ENCODE measurements at places on chromosomes 16 and 17.
A peak's percentile ranks its signal among the peaks of the same experiment; 100 is the strongest.

DNA sequence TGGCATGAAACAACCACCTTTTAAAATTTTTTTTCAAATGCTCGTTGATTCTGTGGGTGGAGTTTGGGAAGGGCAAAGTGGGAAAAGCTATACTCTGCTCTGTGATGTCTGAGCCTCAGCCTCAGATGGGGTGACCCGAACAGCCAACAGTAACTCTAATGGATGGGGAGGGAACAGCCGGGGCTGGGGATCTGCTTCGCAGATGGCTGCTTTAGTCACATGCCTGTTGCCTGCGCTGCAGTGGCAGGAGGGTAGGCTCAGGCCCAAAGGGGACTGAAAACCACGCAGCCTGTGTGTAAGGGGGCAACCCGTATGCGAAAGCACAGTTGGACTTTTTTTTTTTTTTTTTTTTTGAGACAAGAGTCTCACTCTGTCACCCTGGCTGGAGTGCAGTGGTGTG lies 14.9 kb upstream of the MAPK3 start:
- no peak for DNase-seq

DNA sequence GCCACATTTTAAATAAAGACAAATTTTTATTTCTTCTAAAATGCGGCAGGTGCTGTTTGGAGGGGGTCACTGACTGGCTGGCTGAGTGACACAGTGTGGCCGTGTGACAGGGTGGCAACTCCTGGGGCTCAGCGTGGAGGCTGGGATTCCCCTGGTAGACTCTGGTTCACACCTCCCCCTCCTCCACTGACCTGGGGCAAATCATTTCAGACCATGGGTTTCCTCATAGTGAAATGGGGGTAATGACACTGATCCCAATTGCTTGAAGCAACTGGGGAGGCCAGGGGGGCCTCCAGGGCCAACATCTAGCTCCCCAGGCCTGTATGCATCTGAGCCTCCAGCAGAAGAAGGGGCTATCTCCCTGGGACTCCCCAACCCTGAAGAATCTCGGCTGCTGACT lies 6.6 kb downstream of the HSD11B2 start:
- DNase-seq, result no peak

GRCh38 chr17:57997085-57997809 lies 9.2 kb upstream of the VEZF1 start:
- DNase-seq, result no peak

GRCh38 chr16:85347213-85347591 lies 234.9 kb upstream of the CIBAR2 start:
- DNase-seq, result peak; percentile 46

GRCh38 chr16:64990101-64990500 lies 131.8 kb downstream of the CDH11 start:
- no peak for DNase-seq

Data from choroid plexus epithelial cell (primary cell).